Stromal cell of bone marrow (primary cell): ENCODE measurements at places on chromosomes 3 and 15.

DNA sequence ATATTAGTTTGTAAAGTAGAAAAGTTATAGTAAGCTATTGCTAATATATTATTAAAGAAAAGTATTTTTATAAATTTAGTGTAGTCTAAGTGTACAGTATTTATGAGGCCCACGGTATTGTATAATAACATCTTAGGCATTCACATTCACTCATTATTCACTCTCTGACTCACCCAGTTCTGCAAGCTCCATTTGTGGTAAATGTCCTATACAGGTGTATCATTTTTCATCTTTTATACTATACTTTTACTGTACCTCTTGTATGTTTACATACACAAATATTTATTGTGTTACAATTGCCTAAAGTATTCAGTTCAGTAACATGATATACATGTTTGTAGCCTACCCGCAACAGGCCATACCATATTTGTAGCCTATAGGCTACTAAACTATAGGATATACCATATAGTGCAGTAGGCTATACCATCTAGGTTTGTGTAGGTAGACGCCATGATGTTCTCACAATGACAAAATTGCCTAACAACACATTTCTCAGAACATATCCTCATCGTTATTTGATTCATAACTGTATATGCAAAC lies 246.8 kb upstream of the ALCAM start:
- DNase-seq = no peak

GRCh38 chr15:68235022-68235421 lies 5.5 kb upstream of the CLN6 start:
- no peak for DNase-seq

GRCh38 chr3:179608931-179609720 lies 4.5 kb downstream of the NDUFB5 start:
- no peak for DNase-seq

DNA sequence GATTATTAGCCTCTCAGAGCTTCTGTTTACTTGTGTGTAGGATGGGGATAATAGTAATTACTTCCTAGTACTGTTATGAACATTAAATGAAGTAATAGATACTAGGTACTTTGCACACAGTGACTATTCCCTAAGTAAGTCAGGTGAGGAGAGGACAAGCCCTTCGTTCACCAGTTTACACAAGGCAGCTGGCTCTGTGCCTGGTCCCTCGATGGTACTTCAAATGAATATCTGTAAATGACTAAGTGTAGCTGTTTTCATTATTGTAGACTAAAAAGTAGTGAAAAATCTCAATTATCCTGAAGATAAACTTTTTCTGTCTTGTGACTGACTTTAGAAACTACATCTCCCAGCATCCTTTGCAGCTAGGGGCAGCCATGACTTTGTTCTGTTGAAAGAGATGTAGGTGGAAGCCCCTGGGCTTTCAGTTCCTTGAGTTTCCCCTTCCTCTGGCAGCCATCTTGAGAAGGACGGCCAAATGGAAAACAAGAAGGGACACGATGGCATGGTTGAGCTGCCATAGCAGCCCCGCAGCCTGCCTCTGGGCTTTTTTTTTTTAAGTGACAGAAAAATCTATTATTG lies 11.7 kb upstream of the WNT7A start:
- DNase-seq = no peak

GRCh38 chr15:31799319-31799714 lies 231.0 kb upstream of the CHRNA7 start:
- no peak for DNase-seq
